Stimulated activated CD4-positive, alpha-beta T cell treated with anti-CD3 and anti-CD28 coated beads, Interleukin-4, amount 100 ng/mL, for 1 hour (primary cell): ENCODE measurements at places on chromosomes 12 and 14.

DNA sequence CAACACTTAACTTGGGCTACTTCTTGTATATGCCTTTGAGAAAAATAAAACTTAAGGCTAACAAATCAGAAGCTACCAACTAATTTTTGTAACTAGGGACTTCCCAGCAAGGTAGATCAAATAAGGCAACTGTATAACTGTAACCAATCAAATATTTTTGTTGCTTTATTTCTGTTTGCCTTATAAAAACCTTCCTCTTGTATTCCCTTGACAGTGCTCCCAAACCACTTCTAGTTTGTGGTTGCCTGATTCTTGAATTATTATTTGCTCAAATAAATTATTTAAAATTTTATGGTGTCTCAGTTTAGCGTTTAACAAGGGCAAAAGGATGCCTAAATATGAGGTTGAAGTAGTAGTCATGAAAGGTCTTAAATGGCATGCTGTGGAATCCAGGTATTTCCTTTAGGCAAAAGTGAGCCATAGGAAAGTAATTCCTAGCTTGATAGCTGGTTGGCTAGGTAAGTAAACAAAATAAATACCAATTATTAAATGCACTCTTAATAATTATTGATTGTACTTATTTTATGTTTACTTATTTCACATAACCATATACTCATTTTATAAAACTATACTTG, 632.6 kb downstream of the RPL10L start:
- no peak for DNase-seq

- DNase-seq = no peak
These were observed 97.8 kb downstream of the SCARB1 start for GRCh38 chr12:124765581-124766489.

GRCh38 chr14:60514741-60515491, 6.0 kb downstream of the SIX6 start:
- no peak for DNase-seq

DNA sequence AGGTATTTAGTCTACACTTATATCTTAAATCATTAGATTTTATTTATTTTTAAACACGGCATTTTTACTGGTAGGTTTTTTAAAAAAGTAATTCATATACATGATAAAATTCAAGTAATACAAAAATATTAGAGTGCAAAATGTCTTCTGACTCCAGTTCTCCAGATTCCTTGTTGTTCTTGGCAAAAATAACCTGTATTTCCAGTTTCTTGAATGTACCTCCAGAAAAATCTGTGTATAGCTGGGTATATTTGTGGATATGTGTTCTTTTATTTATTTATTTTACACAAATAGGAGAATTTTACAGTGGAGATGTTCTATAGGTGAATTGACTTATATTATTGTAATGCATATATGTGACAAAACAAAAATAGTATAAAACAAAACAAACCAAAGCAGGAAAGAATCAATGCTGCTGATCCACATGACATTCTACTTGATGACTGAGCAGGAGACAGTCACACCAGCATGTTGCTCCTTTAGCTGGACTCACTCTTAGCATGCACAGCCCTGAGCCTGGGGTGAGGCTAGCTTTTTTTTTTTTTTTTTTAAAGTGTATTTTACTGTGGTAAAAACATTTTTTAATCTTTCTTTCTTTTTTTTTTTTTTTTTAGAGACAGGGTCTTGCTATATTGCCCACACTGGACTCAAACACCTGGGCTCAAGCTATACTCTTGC, 42.2 kb upstream of the SLC38A2 start:
- DNase-seq = no peak

GRCh38 chr14:48914382-48914781, 671.8 kb downstream of the RPS29 start:
- DNase-seq = no peak

DNA sequence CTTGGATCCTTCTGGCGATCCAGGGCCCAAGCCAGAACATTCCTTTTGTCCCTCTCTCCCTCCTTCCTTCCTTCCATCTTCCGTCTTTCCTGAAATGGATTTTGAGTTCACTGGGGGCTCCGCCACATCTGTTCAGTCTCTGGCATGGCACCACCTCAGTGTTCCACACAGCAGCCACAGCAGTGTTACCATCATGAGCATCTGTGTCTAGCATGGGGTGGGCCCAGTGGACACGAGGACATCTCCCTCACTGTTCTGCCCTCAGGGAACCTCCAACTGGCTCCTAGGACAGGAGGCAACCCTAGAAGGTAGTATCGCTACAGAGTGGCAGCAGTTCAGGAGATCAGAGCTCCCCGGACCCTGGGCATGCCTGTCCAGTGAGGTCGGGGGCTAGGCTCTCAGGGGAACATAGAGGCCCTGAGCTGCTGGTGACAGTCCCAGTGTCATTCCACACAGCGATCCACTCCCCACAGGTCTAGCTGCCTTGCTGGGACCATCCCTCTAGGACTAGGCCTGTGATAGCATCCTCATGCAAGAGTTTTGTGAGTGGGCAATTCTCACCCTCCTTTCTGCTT, 59.0 kb downstream of the GALNT16 start:
- DNase-seq = no peak

GRCh38 chr12:96152164-96152563, 42.0 kb upstream of the ELK3 start:
- DNase-seq = no peak

DNA sequence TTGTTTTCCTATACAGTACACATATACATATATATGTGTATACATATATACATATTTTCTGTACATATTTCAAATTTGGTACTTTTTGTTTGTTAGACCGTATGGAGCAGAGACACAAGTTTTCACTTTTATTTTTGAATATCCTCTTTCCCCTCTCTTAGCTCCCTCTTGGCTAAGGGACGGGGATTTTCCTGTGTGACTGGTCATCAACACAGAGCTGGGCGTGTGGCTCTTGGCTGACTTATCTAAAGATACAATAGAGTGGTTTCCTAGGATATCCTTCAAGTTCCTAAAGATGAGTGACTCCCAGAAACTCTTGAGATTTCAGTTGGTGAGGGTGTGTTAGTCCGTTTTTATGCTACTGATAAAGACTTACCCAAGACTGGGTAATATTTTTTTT, 1404.5 kb upstream of the TMEM132C start:
- no peak for DNase-seq

- DNase-seq = no peak
These were observed 52.7 kb downstream of the ESRRB start for GRCh38 chr14:76428611-76429010.

- no peak for DNase-seq
These were observed 33.2 kb downstream of the EGLN3 start for GRCh38 chr14:33917661-33918060.

DNA sequence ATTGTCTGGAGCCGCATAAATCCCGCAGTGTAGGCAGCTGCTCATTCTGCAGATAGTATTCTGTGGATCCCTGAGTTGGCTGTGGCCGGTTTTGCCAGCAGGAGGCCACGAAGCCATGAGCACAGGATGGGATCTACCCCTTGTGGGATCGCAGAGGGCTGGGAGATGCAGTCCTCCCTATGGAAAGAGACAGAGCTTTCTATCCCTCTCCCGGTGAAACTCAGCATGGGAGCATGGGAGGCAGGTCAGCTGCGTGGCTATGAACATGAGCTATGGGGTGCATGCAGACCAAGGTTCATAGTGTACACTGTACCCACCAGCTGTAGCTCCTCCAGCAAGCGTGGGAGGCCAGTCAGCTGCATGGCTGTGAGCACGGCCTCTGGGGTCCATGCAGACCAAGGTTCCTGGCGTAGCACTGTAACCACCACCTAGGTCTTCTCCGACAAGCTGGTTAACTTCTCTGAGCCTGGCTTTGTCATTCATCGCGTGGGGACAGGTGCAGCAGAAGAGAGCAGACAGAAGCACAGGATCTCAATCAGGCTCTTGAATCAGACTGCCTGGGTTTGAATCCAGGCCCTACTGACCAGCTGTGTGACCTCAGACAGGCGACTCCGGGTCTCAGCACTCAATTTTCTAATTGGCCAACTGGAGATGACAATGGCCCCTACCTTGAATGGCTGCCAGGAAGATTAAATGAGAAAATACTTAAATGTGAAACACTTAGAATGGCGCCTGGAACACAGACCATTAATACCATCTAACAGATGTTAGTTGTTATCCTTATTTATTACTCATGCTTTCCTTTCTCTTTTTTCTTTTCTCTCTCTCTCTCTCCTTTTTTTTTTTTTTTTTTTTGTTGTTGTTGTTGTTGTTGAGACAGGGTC, 6.0 kb downstream of the BDKRB1 start:
- DNase-seq = no peak

- no peak for DNase-seq
These were observed 25.4 kb downstream of the HSPB8 start for GRCh38 chr12:119204131-119204530.

GRCh38 chr12:88453323-88453722, 126.9 kb downstream of the KITLG start:
- DNase-seq = no peak

- no peak for DNase-seq
These were observed 27.8 kb upstream of the BDKRB2 start for GRCh38 chr14:96176811-96177211.

DNA sequence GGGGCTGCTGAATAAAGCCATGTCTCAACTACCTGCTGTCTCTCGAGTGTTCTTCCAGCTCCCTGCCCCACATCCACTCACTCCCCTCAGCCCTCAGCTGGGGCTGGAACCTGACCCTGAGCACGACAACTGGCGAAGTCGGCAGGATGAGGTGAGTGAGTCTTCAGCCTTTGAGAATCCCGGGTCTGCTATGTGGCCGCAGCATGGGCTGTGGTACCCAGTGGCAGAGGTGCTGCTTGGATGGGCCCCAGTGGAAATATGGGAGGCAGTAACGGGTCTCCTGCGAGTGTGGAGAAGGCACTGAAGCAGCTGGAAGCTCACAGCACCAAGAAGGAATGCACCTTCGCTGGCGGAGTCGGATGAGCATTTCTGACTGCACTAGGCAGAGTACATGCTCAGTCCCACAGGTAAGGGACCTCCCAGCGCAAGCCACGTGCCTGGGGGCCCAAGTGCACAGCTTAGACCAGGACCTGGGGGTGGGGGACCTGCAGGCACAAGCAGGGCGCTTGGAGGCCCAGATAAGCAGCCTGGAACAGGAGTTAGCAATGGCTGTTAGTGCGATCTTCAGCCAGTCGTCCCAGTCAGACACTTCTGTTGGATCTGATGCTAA, 95.5 kb upstream of the TMPO start:
- no peak for DNase-seq

DNA sequence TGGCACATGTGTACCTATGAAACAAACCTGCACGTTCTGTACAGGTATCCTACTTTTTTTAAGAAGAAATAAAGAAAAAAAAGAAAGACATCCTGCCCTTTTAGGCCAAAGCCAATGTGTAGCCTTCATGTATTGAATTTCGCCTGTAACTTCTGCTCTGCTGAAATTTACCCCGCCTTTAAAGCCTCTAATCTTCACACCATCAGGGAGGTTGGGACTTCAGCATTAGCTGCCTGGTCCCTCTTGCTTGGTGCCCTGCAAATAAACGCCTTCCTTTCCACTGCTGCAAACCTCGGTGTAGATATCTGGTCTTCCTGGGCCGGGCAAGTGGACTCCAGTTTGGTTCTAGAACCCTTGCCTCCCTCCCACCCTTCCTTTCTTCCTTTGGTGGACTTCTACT, 2.6 kb upstream of the KRT71 start:
- no peak for DNase-seq

DNA sequence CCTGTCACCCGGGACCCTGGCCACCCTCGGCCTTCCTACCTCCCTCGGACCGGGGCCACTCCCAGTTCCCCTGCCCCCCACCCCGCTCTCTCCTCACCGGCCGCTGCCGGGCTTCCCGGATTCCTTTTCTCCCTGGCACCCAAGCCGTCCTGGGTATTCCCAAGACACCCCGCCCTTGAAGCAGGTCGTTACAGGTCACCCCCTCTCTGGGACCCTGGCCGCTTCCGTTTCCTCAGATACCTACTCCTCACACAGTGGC, 493 bp downstream of the NUMB start:
- peak; percentile 8 for DNase-seq

- DNase-seq = no peak
These were observed 32.1 kb upstream of the PTGDR start for GRCh38 chr14:52235434-52235833.

GRCh38 chr14:51382506-51382905, 142.5 kb downstream of the TMX1 start:
- DNase-seq = no peak

DNA sequence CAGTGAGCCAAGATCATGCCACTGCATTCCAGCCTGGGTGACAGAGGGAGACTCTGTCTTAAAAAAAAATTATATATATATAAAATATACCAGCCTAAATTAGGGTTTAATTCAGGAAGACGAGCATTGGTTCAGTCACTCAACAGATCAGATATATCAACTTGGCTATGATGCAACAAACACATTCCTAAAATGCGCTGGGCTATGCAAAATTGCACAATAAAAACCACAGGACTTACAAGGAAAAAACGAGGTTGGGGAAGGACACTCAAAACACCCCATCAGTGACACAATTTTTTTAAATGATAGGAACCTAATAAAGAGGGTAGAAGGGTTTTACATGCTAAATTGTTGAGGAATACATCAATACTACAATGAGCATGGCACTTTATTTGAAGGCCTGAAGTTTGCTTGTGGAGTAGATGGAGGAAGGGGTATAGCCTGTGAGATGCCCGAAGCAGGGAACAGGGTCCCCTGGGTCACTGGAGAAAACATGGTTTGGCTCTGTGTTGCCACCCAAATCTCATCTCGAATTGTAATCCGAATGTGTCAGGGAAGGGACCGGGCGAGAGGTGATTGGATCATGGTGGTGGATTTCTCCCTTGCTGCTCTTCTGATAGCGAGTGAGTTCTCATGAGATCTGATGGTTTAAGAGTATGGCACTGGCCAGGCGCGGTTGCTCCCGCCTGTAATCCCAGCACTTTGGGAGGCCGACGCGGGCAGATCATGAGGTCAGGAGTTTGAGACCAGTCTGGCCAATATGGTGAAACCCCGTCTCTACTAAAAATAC, 71.2 kb downstream of the TNFAIP2 start:
- DNase-seq = no peak
